M059J (cell line): ENCODE measurements at places on chromosomes 12 and 14.

- peak; percentile 5 for DNase-seq
Observed at GRCh38 chr12:74816398-74817175, 279.0 kb downstream of the ATXN7L3B start.

GRCh38 chr12:109053382-109054123, 1.2 kb downstream of the USP30 start:
- DNase-seq, result peak; percentile 35

- no peak for DNase-seq
Observed at GRCh38 chr12:6955108-6956020, 4.2 kb downstream of the PTPN6 start.

GRCh38 chr14:36222952-36223468, 46.5 kb upstream of the PTCSC3 start:
- no peak for DNase-seq

- DNase-seq, result peak; percentile 7
Observed at GRCh38 chr12:95674631-95675030, 115.9 kb downstream of the NTN4 start.

GRCh38 chr14:41146391-41146790, 460.3 kb upstream of the LRFN5 start:
- no peak for DNase-seq

DNA sequence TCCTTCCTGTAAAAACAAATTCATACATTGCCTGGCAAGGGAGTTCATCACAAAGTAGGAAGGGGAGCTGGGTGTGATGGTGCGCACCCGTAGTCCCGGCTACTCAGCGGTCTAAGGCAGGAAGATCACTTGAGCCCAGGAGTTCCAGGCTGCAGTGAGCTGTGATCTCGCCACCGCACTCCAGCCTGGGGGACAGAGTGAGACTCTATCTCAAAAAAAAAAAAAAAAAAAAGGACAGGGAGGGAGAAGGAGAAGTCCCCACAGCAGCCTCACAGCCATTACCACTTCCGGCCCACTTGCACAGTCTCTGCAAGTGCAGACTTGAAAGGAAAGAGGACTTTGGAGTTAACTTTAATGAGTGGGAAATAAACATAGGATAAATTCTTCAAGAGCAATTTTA, 121.0 kb downstream of the FBXL14 start:
- DNase-seq, result peak; percentile 74

GRCh38 chr14:97713023-97713422, 915.8 kb downstream of the VRK1 start:
- DNase-seq, result peak; percentile 1
